Activated naive CD8-positive, alpha-beta T cell treated with anti-CD3 and anti-CD28 coated beads, Interleukin-2, amount 10 ng/mL, durations not matched to agents 7 days and 5 days (primary cell): ENCODE measurements at places on chromosomes 5 and 9.

DNA sequence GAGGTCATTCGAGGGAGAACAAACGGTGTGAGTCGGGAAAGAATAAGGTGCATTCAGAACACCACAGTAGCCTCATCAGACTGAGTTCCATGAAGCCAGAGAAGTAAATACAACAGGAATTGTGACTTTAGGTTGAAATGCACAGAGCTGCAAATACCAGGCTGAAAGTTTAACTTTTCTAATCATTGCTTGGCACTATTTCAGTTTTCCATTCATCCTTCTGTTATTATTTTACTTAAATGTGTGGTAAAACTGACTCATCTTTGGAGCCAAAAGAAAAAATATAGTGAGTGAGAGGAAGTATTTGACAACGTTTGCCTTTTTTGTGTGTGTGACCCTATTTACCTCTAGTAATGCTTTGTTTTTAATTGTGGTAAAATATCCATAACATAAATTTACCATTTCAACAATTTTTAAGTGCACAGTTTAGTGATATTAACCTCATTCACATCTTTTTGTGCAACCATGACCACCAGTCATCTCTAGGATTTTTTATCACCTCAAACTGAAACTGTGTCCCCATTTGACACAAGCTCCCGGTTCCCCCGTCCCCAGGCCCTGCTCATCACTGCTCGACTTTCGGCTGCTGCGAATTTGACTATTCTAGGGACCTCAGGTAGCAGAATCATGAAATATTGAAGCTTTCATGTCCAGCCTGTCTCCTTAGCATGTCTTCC lies 166.8 kb downstream of the HSD17B3 start:
- no peak for DNase-seq

DNA sequence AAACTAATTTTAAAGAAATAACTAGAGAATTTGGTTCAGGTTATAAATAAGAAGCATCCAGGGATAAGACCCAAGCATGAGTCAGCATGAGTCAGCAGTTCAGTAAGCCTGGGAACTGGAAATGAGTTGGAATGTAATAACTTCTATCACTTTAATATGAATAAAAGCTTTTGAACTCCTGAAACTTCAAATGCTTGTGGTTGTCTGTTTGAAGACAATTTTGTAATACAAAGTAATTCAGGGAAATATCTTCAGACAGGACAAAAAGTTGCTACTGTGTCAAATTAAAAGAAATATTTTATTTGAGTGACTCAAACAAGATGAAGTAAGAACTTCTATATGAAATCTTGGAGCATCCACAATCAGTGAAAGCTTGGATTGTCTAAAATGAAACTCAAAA lies 331.2 kb upstream of the DAB2 start:
- no peak for DNase-seq

DNA sequence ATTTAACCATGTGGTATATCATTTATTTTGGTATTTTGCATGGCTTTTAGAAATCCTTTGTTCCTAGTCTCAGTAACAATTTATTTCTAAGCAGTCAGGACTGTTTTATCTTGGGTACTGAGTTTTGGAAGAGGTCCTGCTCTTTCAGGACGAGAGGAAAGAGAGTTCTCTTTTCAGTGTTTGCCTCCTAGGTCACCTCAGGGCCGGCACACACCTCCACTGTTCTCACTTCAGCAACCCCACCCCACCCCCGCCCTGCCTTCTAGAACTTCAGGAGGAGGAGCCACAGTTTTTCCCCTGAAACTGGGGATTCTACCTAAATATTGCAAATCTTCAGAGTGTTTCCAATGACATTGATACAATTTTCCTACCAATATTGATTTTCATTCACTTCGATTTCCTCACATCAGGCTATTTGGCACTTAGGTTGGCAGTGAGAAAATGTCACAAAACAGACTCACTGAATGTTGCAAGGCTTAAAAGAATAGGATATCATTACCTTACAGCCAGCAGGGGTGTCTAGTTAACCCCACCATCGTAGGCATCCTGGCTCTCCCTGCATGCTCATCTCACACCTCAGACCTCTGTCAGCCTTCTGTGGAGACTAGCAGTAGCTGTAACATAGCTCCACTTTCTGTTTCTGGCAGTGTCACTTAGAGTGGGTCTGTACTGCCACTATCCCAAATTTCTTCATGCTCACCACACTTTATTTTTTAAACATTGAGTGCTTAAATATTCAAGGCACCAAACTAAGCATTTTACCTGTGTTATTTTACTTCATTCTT lies 5.4 kb downstream of the IGIP start:
- no peak for DNase-seq

- DNase-seq, result no peak
These were observed 1.3 kb downstream of the FBXL7 start for GRCh38 chr5:15501091-15501791.

GRCh38 chr5:168073311-168073710 lies 218.1 kb upstream of the WWC1 start:
- no peak for DNase-seq

DNA sequence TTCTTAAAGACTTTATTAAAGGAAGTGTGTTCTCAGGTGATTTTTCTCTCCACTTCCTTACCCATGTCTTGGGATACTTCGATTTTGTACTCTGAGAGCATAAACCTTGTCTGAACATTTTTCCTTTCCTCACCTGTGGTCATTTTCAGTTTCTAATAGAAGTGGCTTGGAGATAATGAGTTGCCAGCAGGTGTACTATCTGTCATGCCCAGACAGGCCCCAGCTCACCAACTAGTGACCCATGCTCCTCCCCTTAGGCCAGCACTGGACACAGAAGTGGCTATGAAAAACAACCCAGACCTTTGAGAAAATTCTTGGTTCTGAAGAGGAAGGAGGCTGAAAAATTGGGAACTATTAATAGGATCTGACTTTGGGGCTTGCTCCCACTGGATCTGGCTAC lies 49.2 kb upstream of the SMIM32 start:
- no peak for DNase-seq

DNA sequence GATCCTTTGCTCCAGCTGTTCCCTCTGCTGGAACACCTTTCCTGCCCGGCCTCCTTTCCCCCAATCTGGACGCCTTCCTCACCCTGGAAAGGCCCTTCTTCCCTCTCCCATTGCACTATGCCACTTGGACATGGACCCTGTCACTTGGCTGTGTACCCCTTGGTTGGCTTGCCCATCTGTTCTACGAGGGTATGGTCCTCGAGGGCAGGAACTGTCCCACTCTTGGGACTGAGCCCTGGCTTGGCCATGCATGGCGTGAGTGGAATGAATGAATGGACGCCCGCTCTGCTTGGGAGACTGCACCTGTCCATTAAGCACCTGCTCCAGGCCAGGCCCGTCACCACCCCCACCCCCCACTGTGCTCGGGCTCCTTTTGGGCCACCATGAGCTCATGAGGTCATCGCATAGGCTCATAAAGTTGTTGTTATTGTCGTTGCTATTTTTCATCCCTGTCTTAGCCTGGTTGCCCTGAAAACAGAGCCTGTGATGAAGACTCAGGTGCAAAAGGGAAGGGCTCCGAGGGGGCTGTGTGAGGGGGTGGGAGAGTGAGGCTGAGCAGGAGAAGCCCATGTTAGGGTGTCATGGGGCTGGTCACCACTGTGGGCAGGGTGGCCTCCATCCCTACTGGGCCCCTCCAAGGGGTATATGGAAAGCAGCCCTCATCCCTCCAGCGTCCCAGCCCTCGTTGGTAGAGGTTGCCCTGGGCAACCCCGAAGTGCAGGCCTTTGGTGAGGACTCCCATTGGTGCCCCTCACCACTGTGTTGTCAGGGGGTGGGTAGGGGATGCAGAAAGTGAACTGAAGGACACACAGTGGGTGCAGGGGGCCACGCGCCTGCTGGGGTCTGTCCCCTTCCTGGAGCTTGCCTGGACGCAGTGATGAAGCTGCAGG lies 57.2 kb upstream of the IER5L start:
- no peak for DNase-seq
